Right lobe of liver (tissue), 6 donors: ENCODE measurements at places on chromosomes 13 and 19. TPM values are rescaled to one million over a fixed set of nuclear protein-coding genes. Genes with fewer than 3 reads are reported as not detected.

The ERICH4 gene
- total RNA-seq, result not detected

The ATXN8OS gene
- total RNA-seq, result not detected

The CLEC4M gene
- 64.8 TPM for total RNA-seq

The DAND5 gene
- not detected for total RNA-seq

GRCh38 chr19:4064496-4065260 is 2.0 kb downstream of the ZBTB7A start:
- peak; percentile 77 for DNase-seq

DNA sequence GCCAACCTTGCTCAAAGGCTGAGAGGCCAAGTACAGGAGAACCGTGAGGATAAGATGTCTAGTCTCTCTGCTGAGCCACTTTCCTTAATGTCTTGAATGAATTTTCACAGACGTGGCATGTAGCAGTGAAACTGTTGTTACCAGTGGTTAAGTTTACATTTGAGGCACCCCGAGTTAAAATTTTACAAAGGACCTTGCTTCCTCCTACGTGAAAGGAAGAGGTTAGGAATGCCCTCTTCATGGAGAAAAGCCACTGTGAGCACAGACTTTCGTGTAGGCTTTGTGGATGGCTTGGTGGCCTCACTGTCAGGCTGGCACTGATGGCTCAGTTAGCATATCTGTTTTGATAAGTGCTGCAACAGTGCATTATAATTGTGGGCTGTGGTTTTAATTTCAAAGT is 2.7 kb downstream of the GJB2 start:
- no peak for DNase-seq

GRCh38 chr13:96082640-96083039 is 7.3 kb upstream of the HS6ST3 start:
- no peak for DNase-seq

GRCh38 chr13:85527316-85527715 is 271.9 kb downstream of the SLITRK6 start:
- DNase-seq, result no peak

- DNase-seq, result no peak
Observed at GRCh38 chr13:66489586-66489985, 740.5 kb downstream of the PCDH9 start.

- peak; percentile 52 for DNase-seq
Observed at GRCh38 chr19:16370641-16371391, 46.2 kb downstream of the KLF2 start.

DNA sequence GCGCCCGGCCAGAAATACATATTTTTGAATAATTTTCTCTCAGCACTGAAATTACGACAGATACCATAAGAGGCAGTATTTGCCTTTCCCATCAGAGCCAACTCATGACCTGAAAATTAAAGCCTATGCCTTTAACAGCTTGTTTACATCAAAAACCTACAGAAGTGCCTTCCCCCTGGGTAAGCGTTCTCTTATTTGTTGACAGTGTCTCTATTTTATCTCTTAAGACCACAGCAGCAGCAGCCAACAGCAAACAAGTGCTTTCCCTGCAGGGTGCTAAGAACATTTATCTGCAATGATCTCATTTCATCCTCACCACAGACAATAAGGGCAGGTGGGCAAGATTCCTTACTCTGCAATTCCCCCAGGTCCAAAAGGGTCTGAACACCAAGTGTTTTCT is 6.0 kb downstream of the AKAP8L start:
- no peak for DNase-seq

GRCh38 chr13:36848199-36848982 is 29.4 kb downstream of the RFXAP start:
- DNase-seq, result no peak

GRCh38 chr13:107665926-107666458 is 549.3 kb downstream of the LIG4 start:
- no peak for DNase-seq

- no peak for DNase-seq
Observed at GRCh38 chr13:77056382-77056781, 29.4 kb upstream of the FBXL3 start.

DNA sequence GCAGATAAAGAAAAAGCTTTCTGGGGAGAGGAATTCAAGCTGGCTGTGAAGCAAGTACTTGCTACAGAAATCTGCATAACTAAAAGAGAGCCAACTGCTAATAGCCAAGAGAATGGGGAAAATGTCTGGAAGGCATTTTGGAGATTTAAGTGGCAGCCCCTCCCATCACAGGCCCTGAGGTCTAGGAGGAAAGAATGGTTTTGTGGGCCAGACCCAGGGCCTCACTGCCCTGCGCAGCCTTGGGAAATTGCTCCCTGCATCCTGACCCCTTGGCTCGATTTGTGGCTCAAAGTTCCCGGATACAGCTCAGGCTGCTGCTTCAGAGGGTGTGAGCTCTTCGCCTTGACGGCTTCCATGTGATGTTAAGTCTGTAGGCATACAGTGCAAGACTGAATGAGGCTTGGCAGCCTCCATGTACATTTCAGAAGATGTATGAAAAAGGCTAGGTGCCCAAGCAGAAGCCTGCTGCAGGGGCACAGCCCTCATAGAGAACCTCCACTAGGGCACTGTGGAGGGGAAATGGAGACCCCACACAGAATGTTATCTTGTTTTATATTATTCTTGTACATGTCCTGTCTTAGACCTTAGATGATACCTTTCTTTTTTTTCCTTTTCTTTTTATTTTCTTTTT is 34.4 kb downstream of the MZT1 start:
- no peak for DNase-seq

DNA sequence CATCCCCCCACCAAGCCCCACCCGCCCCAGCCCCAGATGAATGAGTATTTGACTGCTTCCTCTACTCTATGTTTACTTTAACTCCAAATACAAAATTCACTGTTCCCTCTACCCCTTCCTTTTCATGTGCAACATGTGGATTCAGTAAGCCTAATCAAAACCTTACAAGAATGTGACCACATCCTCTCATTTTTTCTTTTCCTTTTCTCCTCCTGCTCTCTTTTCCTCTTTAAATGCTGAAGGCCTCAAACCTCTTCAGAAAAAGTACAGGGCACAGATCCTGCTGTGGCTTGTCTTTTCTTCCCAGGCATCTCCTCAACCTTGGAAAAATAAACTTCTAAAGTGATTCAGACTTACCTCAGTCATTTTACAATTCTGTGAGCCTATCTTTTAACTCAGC is 119.0 kb downstream of the MYCBP2 start:
- no peak for DNase-seq

- DNase-seq, result no peak
Observed at GRCh38 chr13:45536224-45536623, 71.5 kb downstream of the COG3 start.

DNA sequence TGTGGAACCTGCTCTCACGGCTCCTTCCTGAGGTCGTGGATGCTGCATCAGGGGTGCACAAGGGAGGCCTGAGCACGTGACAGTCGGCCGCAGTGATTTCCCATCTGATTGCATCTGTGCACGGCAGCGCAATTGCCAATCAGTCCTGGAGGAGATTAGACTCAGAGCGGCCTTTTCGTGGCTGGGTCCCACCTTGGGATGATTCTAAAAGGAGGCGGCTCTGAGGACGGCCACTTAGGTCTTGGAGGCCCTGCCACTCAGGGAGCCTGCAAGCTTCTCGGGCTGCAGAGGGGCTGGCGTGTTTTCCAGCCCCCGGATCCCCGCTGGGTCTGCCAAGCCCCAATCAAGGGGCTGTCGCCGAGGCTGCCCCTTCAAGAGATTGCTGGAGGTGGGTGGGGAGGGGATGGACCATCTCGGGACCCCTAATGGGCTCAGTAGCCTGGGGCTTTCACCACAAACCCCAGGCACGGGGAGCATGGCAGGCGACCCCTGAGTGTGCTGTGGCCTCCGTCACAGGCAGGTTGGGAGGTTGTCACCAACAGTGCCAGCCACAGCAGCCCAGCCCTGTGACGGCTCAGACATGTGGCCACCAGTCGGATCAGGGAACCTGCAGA is 51.6 kb downstream of the SOX1 start:
- DNase-seq, result no peak

- no peak for DNase-seq
Observed at GRCh38 chr13:26508885-26509284, 48.6 kb upstream of the WASF3 start.

GRCh38 chr13:54841682-54842081 is 1813.1 kb downstream of the OLFM4 start:
- no peak for DNase-seq

- no peak for DNase-seq
Observed at GRCh38 chr13:86581706-86582105, 782.5 kb upstream of the SLITRK6 start.

- DNase-seq, result peak; percentile 27
Observed at GRCh38 chr19:15902254-15902653, 4.4 kb upstream of the CYP4F2 start.

GRCh38 chr19:46602392-46603194 is 1.5 kb downstream of the CALM3 start:
- DNase-seq, result peak; percentile 54

DNA sequence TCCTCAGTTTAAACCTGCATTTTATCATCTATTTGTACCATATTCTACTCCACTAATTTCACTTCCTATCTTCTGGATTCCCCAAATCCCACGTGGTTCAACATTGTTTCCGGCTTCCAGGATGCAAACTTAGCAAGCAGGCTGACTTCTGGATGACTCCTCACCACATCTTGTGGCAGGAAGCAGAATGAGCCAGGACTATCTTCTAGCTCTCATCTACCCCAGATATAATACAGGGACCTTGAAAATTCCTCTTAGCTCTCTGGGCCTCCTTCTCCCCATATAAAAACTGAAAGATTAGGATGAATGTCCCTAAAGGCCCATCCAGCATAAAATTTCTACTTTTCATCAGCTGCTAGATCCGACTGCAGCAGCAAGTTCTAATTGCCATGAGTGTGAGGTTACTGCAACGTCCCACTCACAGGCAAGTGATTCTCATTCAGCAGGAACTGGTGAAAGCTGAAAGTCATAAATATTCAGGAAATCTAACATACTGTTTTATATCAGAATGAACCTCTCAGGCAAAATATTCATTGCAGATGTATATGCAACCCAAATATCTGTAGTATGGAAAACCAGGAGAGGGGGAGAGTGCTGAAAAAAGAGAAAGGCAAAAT is 93.4 kb downstream of the KCTD12 start:
- no peak for DNase-seq
